Stimulated activated CD8-positive, alpha-beta memory T cell treated with anti-CD3 and anti-CD28 coated beads, Interleukin-7, amount 100 ng/mL, for 4 hours (primary cell): ENCODE measurements at places on chromosomes 3 and 15.

DNA sequence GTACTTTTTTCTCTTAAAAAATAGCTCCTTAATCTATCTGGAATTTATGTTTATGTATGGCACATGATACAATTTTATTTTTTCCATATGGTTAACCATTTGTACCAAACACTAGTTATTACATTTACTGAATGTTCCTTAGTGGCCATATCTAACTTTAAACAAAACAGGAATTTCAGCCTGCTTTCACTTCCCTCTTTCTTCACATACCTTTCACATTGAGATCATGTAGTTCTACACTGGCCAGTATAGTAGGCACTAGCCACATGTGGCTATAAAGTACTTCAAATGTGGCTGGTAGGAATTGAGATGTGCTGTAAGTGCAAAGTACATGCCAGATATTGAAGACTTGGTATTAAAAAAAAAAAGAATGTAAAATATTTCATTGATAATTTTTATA, 4.7 kb upstream of the RYK start:
- DNase-seq = no peak

DNA sequence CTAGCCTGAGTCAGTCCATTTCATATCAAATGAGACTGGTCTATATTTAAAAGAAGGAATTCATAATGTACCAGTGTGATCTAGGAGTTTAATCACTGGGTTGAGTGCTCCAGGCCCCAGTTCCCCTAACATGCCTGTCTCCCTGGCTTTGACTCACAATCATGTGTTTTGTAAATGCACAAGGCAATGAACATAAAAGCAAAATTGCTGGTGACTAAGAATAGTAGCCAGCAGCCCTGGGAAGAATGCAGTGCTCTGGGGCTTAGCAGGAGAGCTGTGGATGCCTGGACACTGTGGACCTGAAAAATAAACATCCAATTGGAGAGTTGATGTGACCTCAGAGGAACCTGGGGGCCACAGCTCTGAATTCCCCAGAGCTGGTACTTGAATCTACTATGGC, 50.3 kb downstream of the SYNPR start:
- DNase-seq = no peak

DNA sequence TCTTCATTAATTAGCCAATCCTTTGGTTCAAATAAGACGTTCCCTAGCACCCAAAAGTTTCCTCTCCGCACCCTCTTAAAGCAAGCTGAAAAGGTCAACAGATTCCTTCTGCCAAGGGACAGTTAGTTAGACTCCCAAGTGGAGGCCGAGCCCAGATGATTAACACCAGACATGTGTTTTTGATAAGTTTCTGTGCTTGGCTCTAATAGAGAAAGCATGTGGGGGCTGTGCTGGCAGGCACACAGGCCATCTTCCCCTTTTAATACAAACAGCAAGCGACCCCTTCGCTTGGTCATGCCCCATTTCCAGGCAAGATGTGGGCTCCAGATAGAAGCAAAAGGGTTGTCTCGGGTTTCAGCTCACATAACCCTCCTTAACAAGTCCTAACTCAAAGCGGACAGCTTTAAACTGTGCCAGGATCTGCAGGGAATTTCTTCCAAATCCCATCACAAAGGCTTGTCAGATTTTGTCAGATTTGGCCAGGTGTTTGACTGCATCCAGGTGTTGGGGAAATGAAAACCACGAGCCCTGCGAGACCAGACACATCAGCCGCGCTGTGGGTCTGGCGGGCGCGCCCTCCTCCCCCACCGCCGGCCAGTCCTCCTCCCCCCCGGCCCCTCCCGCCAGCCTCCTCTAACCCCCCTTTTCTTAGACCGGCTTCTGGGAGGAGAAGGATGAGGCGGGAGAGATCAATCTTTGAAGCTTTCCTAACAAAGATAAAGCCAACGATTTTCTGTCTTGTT, 3.3 kb downstream of the HES1 start:
- no peak for DNase-seq

GRCh38 chr3:122989856-122990575, 37.5 kb downstream of the SEMA5B start:
- no peak for DNase-seq

DNA sequence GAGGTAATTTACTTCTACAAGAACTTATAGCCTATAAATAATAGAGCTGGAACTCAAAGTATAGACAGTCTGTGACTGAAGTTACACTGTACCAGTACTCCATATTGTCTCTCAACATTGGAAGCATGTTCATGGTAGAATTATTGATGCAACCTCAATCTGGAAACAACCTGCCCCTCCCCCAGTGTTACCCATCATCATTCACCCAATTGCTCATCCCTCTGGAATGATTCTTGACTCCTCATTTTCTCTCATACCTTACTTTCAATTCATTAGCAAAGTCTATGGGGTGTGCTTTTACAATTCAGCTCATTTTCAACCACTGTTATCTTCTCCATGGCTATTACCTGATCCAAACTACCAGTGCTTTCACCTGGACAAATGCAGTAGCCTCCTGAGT, 151.7 kb downstream of the CPNE4 start:
- no peak for DNase-seq

DNA sequence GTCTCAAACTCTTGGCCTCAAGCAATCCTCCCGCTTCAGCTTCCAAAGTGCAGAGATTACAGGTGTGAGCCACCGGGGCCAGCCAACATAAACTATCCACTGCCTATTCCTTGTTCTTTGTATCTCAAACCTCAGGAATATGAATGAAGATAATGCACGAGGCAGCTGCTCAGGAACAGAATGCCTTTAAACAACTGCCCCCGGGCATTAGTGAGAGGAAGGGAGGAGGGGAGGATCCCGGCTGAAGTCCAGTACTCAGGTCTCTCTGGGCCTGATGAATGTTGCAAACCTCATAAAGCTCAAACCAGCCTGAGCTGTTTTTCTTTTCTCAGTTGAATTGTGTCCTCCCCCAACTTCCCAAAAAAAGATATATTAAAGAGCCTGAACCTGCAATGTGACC, 26.9 kb upstream of the MTMR14 start:
- no peak for DNase-seq

DNA sequence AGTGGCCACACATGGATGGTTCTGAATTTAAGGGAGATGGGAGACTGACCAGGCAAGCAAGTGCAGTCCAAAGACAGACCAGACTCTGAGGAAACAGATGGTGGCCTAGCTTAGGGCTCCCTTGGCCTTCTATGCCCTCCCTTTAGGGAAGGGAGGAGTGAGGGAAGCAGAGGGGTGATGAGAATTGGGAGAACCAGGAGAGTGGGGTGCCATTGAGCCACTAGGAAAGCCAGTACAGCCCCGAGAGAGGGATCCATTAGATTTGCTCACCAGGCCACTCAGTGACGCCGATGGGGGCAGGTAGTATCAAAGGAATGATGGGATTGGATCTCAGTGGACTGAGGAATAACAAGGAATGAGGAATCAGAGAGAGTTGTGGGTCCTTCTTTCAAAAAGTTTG, 30.4 kb upstream of the HERC1 start:
- no peak for DNase-seq

DNA sequence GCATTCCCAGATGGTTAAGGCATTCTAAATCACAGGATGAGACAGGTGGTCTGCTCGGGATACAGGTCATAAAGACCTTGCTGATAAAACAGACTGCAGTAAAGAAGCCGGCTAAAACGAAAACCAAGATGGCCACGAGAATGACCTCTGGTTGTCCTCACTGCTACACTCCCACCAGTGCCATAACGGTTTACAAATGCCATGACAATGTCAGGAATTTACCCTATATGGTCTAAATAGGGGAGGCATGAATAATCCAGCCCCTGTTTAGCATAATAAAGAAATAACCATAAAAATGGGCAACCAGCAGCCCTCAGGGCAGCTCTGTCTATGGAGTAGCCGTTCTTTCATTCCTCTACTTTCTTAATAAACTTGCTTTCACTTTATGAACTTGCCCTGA, 151.1 kb downstream of the ZNF385D start:
- DNase-seq = no peak

GRCh38 chr3:107117922-107118536, 259.2 kb upstream of the CCDC54 start:
- no peak for DNase-seq
